ENCODE measurements at places on chromosomes 3 and 15.

DNA sequence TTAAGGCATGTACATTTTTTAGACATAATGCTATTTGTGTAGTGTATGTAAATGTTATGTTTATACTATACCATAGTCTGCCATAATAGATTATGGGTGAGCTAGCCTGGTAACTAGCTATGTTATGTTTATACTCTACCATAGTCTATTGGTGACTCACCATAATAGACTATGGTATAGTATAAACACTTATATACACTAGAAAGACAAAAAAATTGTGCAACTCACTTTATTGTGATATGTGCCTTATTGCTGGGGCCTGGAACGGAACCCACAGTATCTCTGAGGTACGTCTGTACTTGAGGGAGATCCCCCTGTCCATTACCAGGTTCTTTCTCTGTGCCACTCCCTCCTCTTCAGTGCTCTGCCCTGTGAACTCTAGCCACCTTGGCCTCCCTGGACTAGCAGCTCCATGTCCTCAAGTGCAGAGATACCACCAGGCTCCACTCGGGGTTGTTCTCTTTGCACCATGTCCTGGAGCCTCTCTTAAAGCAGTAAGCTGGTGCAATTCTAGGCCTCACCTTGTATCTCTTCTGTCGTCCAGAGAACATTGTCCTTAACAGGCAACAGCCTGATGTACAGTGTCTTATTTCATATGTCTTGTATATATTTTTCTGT is 60.8 kb upstream of the PXYLP1 start:
- no peak for DNase-seq

- DNase-seq: no peak
Measured at GRCh38 chr3:127375151-127375930, 87.5 kb upstream of the PRR20G start.

DNA sequence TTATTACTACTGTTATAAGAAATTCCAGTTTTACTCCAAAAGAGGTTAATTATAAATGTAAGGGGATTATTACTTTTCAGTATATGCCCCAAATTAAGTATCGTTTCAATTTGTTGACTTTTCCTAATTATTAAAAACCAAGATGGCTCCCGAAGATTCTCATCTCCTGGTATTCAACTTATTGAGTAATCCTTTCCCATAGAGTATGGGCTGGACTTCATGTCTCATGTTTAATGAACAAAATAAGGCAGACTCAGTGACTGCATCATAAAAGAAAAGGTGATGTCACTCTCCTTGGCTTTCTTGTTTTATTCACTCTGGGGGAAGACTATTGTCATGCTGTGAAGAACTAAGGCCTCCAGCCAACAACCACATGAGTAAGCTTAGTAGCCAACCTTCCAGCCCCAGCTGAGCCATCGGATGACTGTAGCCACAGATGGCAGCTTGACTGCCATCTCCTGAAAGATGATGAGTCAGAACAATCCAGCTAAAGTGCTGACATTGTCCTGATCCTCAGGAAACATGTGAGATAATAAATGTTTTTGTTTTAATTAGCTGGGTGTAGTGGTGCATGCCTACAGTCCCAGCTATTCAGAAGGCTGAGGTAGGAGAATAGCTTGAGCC is 17.3 kb downstream of the IGF2BP2 start:
- DNase-seq: no peak

DNA sequence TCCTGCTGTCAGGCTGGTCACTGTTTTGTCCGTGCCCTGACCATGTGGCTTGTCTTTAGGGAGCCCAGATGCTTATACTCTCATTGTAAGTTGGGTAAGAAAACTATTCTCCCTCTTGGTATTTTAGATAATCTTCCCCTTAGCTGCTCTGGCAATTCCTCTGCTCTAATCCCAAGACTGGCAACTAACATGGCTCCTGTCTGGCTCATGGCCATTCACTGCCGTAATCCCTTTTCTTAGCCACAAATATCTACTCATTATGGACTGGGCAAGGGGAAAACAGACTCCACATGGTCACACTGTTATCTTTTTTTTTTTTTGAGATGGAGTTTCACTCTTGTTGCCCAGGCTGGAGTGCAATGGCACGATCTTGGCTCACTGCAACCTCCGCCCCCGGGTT is 38.8 kb downstream of the TYRO3 start:
- no peak for DNase-seq

GRCh38 chr15:80153900-80154299 is 1.1 kb downstream of the FAH start:
- no peak for DNase-seq

DNA sequence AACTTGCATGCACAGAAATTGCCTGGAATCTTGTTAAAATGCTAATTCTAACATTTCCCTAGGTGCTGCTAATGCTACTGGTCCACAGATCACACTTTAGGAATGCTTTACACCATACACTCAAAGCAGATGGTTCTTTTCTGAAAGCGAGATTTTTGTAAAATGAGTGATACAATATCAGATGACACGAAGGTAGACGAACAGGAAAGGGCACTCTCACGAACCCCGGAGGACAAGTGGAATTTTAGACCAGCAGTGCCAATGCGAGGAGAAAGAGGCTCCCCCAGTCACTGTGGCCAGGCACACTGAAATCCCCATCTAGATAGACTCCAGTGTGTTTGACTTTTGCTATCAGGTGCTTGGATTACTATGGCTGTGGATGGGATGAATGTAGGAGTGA is 21.0 kb downstream of the FAIM start:
- no peak for DNase-seq

DNA sequence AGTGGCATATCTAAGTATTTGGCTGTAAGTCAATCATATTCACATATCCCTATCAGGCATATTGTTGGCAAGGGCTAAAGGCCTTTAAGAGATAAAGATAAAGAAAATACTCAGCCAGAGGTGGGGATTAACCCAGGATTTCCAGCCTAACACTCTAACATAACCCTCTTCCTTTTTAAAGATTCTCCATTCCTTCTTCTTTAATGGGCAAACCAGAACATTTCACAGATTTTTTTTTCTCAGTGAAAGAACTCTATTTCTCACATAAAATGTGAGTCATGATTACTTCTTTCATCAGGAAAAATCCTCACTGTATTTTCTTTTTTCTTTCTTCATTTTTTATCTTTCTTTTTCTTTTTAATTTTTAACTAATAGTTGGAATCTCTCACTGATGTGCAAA is 200.4 kb downstream of the NR1D2 start:
- no peak for DNase-seq

DNA sequence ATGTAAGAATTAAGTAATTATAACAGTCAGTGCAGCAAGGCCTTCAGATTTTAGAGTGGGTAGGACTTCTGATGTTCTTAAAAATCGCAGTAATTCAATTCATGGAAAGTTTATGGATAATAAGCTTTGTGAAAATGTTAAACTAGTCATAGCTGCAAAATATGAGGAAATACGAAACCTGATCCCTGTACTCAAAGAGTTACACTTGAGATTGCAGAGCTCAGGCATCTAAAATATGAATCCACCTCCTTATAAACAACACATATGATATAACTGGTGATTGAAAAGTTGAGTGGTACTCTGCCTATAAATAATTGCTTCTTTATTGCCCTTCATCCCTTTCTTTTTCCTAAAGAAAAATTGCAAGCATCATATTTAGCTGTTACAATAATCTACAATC is 473.3 kb downstream of the OTOL1 start:
- DNase-seq: no peak

GRCh38 chr3:134145183-134145582 is 105.5 kb downstream of the RYK start:
- no peak for DNase-seq

All from GM06990 (cell line).